ENCODE measurements at places on chromosomes 12 and 14.

GRCh38 chr12:103369929-103370328, 125.8 kb downstream of the C12orf42 start:
- no peak for DNase-seq

DNA sequence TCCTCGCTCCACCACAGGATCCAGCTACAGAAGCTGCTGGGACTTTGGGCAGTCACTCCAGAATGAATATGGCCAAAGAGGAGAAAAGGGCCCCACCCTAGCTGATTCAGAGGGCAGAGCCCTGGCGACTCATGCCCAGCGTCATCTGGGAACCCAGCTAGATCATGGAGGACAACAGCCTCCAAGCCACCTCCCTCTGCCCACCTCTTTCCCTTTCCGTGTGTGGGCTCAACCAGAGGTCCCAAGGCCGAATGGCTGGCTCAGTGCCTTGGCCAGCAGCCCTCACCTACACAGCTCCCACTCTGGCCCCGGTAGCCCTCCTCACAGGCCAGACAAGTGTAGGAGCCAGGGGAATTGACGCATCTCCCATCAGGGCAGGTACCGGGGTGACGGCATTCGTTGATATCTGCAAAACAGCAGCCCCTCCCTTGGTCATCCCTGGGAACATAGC, 17.4 kb downstream of the ISCA2 start:
- no peak for DNase-seq

GRCh38 chr12:116528065-116528464, 31.1 kb upstream of the MAP1LC3B2 start:
- DNase-seq: no peak

DNA sequence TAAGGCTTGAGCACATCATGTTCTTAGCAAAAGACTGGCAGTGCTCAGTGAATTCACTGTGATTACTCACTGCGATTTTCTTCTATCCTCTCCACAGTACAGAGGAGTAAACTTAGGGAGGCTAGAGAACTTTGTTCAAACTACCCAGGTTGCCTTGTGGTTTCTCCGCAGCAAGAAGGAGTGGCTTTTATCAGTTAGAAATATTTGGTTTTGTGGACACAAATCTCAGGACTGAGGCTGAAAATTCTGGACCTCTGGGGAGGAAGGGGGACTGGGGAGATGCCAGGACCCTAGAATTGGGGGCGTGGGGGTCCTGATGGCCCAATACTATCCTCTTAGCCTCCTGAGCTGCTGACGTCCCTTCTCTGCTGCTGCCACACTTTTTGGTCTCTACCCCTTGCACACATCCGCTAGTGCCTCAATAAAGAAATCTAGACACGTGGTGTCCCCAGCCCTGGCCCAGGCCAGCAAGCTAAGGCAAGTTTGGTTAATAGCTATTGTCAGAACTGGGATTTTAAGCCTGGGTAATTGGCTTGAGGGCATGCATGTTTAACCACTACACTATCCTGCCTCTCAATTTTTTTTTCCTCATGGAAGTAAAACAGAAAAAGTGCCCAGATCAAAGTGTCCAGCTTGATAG, 842 bp downstream of the OAS2 start:
- DNase-seq: no peak

Data from hepatocyte (in vitro differentiated cells).